ENCODE measurements at places on chromosomes 2 and 18. TPM values are rescaled to one million over a fixed set of nuclear protein-coding genes. Genes with fewer than 3 reads are reported as not detected.

DNA sequence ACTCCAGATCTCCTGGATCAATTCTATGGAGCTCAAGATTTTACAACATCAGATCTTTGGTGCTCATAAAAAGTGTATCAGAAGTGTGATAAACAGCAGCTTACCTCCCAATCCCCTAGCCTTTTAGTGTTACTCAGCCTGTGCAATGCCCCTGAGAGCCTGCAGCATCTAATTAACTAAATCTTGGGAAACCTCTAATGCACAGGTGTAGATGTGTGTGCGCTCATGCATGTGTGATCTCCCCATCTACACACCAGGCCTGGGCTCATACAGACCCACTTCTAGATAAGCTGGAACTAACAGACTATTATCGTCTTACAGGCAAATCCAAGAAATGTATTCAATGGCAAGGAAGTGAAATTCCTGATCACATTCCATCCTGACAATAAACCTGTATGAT, 7.5 kb downstream of the SUCLG1 start:
- DNase-seq = no peak

DNA sequence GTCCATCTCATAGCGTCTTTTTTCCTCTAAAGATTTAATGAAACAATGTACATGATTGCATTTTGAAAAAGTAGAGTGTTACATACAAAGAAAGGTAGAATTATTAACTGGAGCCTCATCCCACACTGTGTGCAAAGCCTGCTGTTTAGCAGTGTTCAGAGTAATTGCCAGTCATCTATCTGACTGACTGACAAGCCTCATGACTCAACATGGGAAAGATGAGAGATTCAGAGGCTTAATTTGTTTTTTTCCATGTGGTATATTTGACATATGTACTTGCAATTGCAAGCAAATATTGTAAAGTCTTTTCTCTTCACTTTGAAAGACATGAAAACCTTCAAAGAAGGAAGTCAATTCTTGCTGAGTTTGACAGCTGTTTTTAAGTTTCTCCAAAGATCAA, 14.7 kb downstream of the PCARE start:
- DNase-seq = no peak

DNA sequence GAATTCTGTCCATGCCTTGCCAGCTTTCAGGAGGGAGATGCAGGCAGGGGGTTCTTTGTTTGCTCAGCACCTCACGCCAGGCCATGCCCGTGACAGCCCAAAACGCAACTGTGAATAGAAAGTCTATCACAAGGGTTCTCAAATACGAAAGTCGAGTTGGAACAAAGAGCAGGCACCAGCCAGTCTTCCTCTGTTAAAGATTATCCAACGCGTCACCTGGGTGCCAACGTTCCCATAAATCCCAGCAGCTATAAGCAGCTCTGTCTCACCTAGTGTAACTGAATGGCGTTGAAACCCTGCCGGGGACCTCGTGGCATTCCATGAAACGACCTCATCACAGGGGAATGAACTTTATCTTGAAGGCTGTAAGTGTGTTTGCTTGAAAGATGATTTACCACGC, 84.8 kb upstream of the GATA6 start:
- no peak for DNase-seq

- DNase-seq = peak; percentile 13
These were observed 101.2 kb downstream of the ZNF236 start for GRCh38 chr18:76923485-76924085.

The CYTIP gene
- 1.8 TPM for total RNA-seq

The MAL gene
- total RNA-seq = not detected

GRCh38 chr2:239910404-239910803, 114.7 kb downstream of the NDUFA10 start:
- DNase-seq = no peak

GRCh38 chr2:105469781-105470180, 70.9 kb upstream of the FHL2 start:
- DNase-seq = no peak

DNA sequence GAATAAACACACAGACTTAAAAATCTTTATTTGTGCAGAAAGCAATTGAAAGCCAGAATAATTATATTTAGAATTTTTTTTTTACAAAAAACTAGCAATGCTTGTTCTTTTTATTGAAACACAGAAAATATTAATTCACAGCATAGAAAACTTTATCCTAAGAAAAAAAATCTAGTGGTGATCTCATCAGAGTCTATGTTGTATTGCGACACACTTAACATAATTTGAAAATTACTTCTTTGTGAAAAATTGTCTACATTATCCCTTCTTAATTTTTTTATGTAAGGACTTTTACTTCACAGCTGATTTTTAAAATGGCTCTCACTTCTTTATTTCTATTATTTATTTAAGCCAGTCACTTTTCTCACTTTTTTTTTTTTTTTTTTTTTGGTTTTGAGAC, 103.4 kb downstream of the LDLRAD4 start:
- DNase-seq = no peak

GRCh38 chr2:58633613-58634365, 392.7 kb upstream of the FANCL start:
- DNase-seq = no peak
